ENCODE measurements at places on chromosomes 4 and X. TPM values are rescaled to one million over a fixed set of nuclear protein-coding genes. Genes with fewer than 3 reads are reported as not detected.
A peak's percentile ranks its signal among the peaks of the same experiment; 100 is the strongest.

DNA sequence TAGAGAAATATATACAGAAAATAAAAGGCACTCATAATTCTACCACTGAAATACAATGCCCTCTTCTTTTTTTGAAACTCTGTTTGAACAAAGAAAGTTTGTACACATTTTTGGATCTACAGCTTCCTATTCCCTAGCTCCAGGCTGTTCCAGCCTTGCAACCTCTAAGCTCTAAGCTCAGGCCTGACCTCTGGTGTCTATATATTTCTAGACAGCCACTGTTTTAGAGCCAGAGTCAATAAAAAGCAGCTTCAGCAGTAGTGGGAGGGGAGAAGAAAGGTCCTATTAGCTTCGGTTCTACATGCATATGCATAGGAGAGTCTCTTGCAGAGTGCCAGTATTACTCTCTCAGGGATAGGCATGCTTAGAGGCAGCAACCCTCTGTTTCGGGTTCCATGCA, 39.7 kb downstream of the CLDN2 start:
- no peak for DNase-seq

DNA sequence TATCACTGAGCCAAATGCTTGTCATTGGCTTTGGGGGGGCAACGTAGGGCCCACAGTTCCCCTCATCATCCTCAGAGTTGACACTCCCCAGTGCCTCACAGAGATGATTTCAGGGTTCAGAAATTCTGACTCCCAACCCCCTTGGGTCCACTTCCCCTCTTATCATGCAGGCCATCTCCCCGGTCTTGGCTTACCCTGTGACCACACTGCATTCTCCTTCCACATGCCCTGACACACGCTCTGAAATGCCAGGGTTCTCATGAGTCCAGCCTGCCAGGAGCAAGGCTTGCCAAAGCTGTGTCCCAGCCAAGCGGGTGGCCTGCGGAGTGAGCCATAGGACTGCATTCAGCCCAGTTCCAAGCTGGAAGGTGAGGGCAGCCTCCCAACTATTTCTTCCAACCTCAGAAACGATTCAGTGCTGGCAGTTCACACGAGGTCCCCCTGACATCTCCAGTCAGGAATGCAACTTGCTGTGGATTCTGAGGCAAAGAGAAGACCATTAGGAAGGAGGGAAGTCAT, 101.2 kb downstream of the SMIM20 start:
- DNase-seq, result no peak

GRCh38 chr4:7466904-7467303, 32.2 kb upstream of the PSAPL1 start:
- DNase-seq, result no peak

DNA sequence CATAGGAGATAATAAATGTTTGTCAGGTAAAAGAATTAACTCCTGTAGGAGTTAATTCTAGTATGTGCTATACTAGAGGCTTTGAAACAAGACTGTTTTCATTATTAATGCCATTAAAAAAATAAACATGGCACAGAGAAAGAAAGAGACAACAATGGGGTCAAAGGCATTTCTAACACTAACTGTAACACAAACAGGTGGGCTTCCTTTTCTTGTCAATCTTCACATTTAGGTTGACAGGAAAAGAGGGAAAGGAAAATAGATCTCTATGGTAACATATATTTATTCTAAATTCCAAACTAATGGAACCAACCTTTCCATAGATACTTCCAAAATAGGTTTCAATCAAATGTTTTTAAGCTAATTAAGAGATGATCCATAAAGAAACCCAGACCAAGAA, 9.8 kb downstream of the ANKRD17 start:
- no peak for DNase-seq

DNA sequence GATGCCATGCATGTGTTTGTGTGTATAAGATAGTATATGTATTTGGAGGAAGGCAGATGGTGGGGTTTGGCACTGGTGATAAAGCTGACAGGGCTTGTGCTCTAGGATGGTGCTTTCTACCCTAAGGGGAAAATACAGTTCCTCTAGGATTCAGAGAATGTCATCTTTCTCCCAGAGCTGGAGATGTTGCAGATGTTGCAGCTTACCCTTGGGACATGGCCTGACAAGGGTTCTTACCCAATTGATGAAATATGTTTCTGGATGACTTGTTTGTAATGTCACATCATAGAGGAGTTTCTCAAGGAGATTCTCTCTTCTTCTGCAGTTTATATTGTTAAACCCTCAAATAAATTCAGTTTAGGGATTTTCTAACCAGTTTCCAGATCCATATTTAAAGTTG, 52.5 kb upstream of the PITX2 start:
- no peak for DNase-seq

- DNase-seq, result peak; percentile 45
Measured at GRCh38 chrX:54494989-54495813, 833 bp downstream of the FGD1 start.

GRCh38 chr4:70651864-70652506, 14.3 kb downstream of the JCHAIN start:
- no peak for DNase-seq

Gene DDX53
- total RNA-seq, result not detected

Data from mesothelial cell of epicardium (in vitro differentiated cells).